Amniotic stem cell (primary cell): ENCODE measurements at places on chromosomes 7 and 10.

GRCh38 chr7:73504017-73504416, 18.1 kb downstream of the BAZ1B start:
- no peak for DNase-seq

DNA sequence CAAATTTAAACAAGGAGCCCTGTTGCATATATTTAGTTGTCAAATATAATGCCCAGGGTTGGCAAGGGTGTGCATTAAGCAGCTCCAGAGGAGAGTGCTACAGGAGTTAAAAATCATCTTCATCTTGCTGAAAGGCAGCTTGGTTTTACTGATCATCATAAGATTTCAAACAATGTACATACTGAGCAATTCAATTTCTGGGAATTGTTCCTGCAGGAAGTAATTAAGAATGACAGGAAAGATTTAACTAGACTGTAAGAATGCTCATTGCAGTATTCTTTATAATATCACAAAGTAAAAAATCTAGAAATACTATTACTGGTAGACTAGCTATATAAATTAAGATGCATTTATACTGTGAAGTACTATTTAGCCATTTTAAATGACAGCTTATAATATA, 153.6 kb downstream of the DYNC1I1 start:
- no peak for DNase-seq

DNA sequence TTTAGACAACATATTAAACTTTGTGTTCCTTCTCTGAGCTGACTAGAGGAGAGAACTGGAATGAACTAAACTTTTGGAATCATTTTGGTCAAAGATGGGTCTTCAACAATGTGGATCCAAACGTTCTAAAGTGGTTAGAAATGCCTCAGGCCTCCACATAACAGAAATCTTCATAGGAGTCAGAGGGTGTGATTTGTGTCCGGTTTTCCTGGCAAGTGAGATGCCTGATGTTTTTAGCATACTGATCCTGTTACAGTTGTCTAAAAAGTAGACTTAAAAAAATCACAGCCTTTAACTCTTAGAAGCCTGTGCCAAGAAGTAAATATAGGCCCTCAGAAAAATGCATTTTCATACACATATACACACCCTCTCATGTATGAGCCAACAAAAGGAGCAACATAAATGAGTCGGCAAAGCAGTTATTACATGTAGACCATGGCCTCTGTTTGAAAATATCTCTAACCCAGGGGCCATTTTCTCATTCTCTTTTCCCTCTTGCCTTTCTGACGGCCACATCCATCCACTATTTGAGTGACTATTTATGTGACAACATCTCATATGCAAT, 64.5 kb downstream of the ST7 start:
- DNase-seq, result no peak

DNA sequence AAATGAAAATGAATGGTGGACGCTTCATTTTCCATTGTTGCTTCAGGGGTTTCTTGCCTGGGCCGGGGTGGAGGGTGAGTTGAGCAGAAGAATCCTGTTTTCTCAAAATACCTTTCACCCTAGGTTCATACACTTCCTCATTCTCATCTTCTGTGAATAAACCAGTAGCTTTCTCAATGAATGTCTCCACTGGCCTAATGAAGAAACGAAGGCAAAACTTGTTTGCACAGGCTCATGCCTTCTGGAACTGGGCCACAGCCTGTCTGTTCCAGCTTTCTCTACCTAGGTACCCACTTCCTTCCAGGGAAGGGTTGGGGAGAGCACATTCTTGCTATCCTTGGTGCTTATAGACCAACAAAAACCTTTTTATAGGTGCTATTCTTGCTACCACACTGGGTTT, 21.3 kb downstream of the STMP1 start:
- DNase-seq, result no peak

DNA sequence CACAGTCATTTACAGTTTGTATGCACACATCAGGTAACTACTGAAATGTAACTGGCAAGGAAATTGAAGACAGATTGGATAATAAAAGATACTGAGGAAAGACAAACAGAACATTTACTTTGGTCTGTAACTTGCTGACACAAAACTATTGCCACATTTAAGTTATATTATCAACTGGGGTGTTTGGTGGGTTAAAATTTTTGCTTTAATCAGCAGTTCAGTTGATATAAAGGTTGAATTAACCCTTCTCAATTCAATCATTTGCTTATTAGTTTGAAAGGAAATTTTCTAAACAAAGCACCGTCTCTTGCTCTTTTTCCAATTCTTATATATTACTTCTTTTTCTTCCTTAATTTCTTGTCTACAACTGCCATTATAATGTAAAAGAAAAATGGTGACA, 102.4 kb downstream of the TMEM26 start:
- DNase-seq, result no peak

- no peak for DNase-seq
These were observed 13.7 kb upstream of the LAMB4 start for GRCh38 chr7:108143658-108144420.

DNA sequence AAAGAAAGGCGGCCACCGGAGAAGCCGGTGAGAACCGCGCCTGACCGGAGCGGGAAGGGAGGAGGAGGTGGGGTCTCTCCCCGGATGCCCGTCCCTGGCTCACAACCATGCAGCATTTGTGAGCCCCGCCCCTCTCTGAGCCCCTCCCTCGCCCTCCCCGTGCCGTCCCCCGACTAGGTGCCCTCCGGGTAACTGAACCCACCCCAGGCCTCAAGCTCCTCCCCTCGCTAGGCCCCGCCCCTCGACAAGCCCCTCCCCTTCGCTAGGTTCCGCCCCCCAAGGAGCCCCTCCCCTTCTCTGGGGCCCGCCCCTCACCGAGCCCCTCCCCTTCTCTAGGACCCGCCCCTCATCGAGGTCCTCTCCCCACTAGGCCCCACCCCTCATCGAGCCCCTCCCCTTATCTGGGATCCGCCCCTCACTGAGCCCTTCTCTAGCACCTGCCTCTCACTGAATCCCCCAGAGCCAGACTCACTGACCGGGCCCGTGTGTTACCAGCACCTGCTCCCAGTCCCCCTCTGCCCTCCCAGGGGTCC, 42.2 kb upstream of the HSPB1 start:
- DNase-seq, result no peak

DNA sequence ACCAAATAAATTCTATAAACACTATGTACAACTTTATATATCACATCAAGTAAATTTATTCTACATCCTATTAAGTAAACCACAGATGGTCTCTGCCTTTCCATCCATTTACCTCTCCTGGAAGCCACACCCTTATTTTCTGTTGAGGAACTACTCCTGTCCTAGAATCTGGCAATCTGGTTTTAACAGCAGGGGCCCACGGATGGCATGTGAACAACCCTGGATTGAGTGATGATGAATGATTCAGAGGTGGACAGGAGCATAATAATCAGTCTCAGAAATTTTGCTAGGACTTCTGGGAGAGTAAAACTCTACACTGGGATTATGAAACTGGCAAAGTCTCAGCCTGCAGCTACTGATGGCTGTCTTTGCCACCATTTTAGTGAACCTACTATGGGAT, 54.1 kb downstream of the CDK6 start:
- DNase-seq, result no peak

- DNase-seq, result no peak
These were observed 114.6 kb downstream of the PRPF18 start for GRCh38 chr10:13701157-13701919.

DNA sequence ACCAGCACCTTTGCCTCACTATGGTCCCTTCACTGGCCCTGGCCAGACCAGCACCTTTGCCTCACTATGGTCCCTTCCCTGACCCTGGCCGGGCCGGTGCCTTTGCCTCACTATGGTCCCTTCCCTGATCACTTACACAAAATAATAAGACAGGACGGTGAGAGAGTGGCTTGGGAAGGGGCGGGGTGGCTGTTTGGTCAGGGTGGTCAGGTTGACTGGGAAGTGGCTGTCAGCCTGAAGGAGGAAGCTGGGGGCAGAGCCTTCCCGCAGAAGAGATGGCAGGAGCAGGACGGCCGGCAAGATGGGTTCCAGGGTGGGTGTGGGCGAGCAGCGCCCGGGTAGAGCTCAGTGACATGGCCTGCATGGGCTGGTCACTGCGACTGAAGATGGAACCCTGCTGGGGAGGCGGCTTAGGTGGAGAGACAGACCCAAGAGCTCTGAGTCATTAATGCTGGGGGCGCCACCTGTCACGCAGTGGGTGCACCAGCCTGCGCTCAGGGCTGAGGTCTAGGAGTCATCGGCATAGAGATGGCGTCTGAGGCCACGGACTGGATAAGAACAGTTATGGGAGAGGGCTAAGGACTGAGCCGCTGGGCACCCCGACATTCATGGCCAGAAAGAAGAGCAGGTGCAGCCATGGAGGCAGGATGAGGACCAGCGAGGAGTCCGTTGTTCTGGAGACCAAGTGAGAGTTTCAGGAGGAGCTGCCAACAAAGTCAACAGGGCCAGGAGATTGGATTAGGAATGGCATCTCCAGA, 91.8 kb downstream of the CHST15 start:
- DNase-seq, result no peak

DNA sequence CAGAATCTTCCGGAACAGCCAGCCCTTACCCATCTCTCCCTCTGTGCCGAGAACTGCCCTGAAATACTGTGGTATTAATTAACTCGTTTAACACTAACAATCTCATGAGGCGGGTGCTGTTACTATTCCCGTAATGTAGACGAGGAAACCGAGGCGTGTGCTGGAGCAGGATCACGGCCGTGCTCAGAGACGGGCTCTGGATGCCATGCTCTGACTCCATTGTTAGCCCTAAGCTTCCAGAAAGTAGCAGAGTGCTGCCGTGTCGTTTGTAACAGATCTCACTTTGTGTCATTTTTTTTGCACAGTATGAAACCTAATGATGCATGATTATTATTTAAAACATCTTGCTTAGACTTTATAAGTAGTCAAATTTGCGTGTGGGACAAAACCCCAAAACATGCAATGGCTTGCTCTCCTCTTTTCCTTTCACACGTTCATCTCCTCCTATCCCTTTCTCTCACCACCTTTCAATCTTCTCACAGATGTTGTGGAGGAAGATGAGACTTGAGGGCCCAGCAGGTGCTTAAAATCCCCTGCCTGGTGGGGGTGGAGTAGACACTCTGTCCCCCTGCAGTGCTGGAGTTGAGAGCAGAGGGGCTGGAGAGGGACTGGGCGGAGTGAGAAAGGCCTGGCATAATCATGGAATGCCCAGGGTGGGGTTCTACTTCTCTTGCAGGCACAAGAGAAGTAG, 482 bp upstream of the ACTR3C start:
- DNase-seq, result no peak

GRCh38 chr7:145474009-145474686, 638.3 kb upstream of the TPK1 start:
- no peak for DNase-seq

DNA sequence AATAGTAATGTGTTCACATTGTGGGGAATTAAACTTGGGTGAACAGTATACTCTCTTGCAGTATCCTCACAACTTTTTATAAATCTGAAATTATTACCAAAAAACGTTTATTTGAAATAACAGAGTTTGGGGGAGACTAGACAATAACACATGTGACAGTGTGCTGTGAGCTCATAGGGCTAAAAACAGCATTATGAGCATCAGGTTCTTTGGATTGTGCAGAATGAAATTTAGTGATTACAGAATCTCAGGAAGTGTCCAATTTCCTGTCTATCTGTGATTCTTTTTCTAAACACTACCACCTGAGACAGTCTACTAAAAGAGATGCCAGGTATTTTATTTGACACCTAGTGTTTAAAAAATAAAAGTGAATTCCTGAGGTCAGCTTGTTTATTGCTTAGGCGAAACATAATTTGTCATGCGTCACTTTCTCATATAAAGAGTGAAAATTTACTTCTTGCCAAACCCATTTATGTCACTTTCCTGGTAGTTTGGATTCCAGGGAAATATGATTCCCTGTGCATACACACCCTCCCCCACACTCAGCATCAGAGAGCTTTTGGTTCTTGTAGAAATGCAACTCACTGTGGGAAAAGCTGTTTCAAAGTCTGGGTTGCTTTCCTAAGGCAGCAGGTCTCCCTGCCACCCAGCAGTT, 71.2 kb downstream of the AOAH start:
- no peak for DNase-seq

GRCh38 chr7:34281260-34281659, 375.9 kb downstream of the BMPER start:
- no peak for DNase-seq

- DNase-seq, result no peak
These were observed 21.4 kb downstream of the AUTS2 start for GRCh38 chr7:69619635-69620034.

- DNase-seq, result no peak
These were observed 347.9 kb upstream of the MEOX2 start for GRCh38 chr7:16034353-16034752.

- DNase-seq, result no peak
These were observed 59.4 kb downstream of the GCC1 start for GRCh38 chr7:127525866-127526480.

- no peak for DNase-seq
These were observed 66.1 kb downstream of the KCNMA1 start for GRCh38 chr10:77571490-77571889.

GRCh38 chr7:91047636-91048035, 216.6 kb upstream of the FZD1 start:
- DNase-seq, result no peak

- DNase-seq, result no peak
These were observed 22.8 kb downstream of the GNA12 start for GRCh38 chr7:2821161-2821841.

- no peak for DNase-seq
These were observed 44.8 kb upstream of the CUX1 start for GRCh38 chr7:101772508-101773211.

- DNase-seq, result no peak
These were observed 67.4 kb downstream of the FOXP2 start for GRCh38 chr7:114481999-114482398.

GRCh38 chr10:102644066-102644645, at the start of gene TRIM8:
TSS of gene TRIM8 (plus strand) at chr10:102644479. CDS start at chr10:102644618, 139 bp downstream.
- DNase-seq, result no peak

- no peak for DNase-seq
These were observed 83.3 kb downstream of the PAX2 start for GRCh38 chr10:100828738-100829096.

- DNase-seq, result no peak
These were observed 212.4 kb upstream of the YAE1 start for GRCh38 chr7:39353615-39354376.

- DNase-seq, result no peak
These were observed 112.5 kb downstream of the SVIL start for GRCh38 chr10:29522061-29522855.

DNA sequence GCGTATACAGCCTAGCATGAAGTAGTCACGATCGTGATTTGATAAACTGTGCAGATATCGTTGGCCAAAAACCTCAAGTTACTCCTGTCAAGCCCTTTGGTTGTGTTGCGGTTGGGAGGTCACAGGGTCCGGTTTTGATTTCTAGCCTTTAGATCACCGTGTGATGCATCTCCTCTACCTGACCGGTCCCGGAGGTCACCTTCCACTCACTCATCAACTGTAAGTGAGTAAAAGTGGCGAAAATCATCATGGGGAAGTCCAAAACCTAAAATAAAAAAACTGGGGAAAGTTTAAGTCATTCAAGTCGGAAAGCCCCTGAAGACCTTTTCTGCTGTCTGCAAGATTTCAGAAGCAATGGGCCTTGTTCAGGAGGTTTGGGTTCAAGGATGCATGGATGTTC, 62.8 kb downstream of the ADARB2 start:
- DNase-seq, result no peak

- DNase-seq, result no peak
These were observed 128.2 kb upstream of the SDK1 start for GRCh38 chr7:3172768-3173280.
